ENCODE measurements at places on chromosomes 4 and X.

- no peak for DNase-seq
These were observed 114.6 kb upstream of the CBR4 start for GRCh38 chr4:169124661-169125060.

DNA sequence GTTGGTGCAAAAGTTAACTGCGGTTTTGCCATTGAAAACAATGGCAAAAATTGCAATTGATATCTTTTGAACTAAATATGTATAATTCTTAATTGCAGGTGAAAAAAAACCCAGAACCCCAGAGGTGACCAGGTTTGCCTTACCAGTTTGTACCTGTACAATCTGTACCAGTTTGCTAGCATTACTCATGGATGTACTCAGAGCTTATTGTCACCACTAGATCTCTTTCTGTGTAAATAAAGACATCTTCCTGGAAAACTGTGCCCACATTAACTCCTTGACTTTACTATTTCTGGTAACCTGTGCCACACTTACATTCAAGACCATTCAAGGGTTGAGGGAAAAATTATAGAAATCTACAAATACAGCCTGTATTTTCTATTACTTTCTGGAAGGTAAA, 139.7 kb downstream of the ELOVL6 start:
- DNase-seq, result no peak

- no peak for DNase-seq
These were observed 217.7 kb downstream of the NR3C2 start for GRCh38 chr4:148224476-148224875.

DNA sequence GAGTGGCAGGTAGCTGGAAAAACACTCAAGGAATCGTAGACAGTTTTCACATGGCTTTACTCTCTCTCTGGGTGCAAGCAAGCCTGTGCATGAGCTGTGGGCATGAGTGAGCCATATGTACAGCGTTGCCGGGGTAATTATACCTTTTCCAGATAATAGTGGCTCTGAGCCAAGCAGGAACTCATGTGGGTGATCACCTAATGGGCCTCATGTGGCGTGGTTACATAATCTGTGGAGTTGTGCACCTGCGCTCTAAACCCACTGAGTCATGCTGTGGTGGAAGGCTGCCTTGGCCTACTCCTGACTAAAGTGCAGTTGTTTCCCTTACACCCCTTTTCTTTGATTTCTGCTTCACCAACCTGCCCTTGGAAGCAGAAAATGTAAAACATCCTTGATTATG, 1564.5 kb upstream of the PCDH10 start:
- no peak for DNase-seq

DNA sequence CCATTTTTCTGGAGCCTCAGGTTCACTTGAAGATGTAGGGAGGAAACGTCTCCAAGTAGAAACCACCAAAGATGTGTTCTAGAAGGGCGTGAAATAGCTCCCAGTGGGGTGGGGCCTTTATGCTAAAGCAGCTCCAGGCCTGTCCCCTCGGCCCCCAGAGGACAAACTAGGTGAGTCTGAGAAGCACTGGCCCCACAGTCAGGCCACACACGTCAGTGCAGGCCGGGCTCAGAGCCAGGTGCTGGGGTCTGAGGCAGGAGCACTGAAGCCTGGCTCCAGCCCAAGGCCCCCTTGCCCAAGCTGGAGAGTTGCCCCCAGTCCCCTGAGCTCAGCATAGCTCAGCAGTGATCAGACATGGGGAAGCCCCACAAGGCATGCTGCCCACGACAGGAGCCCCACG, 95.4 kb upstream of the PSAPL1 start:
- DNase-seq, result no peak

DNA sequence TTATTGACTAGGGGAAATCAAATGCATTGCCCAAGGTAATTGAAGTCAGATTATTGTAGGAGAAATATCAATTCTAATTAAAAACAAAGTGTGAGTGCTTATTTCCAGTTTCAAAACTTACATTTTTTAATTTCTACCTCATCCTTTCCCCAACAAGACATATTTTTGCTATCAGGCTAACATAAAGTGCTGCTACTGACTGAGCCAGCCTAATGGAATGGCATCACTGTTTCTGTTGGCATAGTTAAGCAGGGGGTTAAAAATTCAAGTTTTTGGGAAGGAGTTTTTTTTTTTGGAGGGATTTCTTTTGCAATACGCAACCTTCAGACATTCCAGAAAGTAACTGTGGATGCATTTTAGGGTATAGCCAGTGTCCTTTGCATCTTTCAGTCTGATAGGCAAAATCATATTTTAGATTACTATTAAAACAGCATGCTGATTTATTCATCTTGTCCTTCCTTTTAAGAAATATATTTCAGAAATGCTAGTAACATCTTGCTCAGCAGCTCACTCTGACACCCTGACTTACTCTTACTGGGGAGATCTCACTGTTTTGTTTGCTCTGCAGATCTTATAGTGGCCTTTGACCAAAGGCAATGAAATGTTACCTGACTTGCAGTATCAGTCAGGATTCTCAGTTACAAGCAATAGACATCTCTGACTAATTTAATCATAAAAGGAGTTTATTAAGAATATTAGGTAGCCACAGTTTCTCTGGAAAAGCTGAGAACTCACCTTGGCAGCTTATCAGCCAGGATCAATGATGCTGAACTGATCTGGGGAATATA, 24.4 kb downstream of the GAB1 start:
- no peak for DNase-seq

DNA sequence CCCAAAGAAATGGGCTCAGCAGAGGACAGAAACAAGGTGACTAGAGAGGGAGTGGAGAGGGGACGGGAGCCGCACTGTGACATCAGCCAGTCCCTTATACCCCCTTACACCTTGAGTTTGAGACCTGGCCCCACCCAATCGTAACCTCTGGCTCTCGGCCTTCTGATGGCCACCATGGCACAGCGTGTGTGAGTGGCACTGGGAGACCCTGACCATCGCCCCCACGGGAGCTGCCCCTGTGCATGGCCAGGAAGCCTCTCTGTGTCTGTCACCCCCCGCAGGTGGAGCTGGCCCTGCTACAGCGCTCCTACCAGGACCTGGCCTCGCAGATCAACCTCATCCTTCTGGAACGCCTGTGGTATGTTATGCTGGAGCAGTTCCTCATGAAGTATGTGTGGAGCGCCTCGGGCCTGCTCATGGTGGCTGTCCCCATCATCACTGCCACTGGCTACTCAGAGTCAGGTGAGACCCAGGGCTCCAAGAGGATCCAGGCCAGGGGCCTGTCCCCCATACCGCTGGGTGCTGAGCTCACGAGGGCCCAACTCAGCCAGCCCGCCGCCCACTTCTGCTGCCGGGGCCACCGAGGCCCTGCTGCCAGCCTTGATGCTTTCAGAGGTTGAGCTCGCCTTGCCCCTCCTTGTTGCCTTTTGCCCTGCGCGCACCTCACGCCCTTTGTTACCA, 4.4 kb downstream of the ABCD1 start:
- no peak for DNase-seq

- DNase-seq, result no peak
These were observed 30.6 kb downstream of the RFC1 start for GRCh38 chr4:39335566-39335965.

- no peak for DNase-seq
These were observed 2.7 kb upstream of the SORCS2 start for GRCh38 chr4:7189475-7190277.

DNA sequence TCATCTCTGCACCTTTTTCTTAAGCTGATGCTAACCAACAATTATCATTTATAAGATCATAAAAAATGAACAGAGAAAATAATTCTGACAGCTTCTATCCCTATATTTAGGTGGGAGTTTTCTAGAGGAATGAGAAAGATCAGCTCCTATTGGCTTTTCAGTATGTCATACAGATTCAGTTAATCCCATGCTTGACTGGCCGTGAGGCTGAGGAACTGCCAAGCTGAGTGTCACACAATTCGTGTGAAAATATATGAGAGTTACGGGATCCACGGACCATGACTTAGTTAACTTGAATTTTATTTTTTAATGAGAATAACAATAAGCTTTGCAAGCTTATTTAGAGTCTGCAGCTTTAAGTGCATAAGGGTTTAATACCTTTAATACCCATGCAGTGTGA, 37.5 kb downstream of the PHEX start:
- DNase-seq, result no peak

DNA sequence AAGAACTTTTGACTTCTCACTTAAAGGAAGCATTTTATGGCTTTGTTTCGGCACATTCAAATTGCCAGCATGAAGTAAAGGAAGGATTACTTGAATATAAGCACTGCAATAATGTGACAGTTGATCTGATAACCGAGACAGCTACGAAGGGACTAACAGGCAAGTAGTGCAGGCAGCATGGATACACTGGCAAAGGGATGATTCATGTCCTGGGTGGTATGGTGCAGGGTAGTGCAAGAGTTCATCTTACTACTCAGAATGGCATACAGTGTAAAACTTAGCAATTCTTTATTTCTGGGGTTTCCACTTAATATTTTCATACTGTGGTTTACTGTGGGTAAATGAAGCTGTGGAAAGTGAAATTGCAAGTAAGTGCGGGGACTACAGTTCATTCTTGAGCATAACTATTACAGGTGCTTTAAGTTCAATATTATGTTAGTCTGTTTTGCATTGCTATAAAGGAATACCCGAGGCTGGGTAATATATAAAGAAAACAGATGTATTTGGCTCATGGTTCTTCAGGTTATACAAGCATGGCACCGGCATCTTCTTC, 611.8 kb downstream of the SPOCK3 start:
- no peak for DNase-seq

- DNase-seq, result no peak
These were observed 63.4 kb downstream of the CHRDL1 start for GRCh38 chrX:110732266-110732665.

- no peak for DNase-seq
These were observed 342.0 kb downstream of the GBA3 start for GRCh38 chr4:23034731-23035130.

- no peak for DNase-seq
These were observed 51.1 kb upstream of the TMEM33 start for GRCh38 chr4:41883988-41884734.

GRCh38 chrX:20229155-20229554, 37.6 kb downstream of the RPS6KA3 start:
- DNase-seq, result no peak

DNA sequence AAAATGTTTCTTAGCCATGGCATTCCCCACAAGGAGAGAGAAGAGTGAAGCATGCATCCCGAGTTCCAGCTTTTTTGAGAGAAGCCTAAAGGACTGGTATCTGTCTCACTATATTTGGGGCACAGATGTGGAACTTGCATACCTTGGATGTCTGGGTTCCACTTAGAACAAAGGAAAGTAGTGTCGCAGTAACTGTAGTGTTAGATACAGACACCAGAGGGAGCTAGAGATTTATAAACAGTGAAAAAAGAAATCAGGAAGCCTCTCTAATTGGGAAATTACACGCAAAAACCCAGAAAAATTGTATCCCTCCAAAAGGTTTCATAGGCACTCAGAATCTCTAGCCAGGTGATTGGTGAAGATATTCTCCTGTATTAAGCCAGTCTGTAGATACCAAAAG, 34.4 kb downstream of the AGTR2 start:
- no peak for DNase-seq

- no peak for DNase-seq
These were observed 1101.4 kb downstream of the ADGRL3 start for GRCh38 chr4:62301500-62301899.

DNA sequence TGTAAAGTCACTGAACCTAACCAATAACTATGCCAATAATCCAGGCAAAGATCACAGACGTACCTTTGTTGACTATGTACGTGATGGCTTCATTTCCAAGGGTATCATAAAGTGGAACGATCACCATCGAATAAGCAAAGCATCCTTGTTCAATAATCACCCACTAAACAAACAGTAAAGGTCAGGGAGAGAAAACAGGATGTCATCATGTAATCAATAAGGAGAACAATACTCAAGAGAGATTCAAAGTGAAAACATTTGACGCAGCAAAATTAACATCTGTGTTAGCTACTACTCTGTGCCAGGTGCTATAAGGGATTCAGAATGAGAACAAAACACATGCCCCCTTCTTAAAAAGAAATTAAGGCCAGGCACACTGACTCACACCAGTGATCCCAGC, 42.9 kb upstream of the CENPU start:
- no peak for DNase-seq

- DNase-seq, result no peak
These were observed 85.3 kb upstream of the TLL1 start for GRCh38 chr4:165787516-165788274.

- no peak for DNase-seq
These were observed 4.5 kb downstream of the PGRMC2 start for GRCh38 chr4:128283071-128283470.

DNA sequence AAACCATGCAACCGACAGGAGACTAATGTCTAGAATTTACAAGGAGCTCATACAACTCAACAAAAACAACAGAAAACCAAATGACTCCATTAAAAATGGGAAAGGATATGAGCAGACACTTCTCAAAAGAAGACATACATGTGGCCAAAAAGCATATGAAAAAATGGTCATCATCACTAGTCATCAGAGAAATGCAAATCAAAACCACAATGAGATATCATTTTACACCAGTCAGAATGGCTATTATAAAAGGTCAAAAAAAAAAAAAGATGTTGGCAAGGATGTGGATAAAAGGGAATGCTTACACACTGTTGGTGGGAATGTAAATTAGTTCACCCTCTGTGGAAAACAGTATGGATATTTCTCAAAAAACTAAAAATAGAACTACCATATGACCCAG, 50.5 kb upstream of the CHRDL1 start:
- DNase-seq, result no peak

DNA sequence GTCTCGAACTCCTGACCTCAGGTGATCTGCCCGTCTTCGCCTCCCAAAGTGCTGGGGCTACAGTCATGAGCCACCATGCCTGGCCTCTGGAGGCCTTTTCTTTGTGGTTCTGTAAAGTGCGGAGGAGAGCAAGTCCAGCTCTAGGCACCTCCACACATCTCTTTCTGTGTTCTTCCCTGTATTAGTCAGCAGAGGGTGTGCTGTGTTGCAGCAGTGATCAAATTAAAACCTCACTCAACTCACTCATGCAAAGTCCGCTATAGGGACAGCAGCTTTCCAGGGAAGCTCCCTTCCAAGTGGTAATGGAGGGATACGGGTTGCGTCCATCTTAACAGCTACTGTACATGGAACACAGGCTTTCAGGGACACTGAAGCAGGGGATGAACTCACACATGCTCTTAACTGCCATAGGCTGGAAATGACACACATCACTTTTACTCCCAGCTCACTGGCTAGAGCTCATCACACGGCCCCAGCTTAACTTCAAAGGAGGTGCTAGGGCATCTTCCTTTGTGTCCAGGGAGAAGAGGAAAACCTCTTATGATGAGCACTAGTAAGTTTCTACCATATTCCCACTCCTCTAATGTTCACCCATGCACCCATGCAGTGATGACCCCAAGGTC, 36.0 kb upstream of the CCNG2 start:
- no peak for DNase-seq

DNA sequence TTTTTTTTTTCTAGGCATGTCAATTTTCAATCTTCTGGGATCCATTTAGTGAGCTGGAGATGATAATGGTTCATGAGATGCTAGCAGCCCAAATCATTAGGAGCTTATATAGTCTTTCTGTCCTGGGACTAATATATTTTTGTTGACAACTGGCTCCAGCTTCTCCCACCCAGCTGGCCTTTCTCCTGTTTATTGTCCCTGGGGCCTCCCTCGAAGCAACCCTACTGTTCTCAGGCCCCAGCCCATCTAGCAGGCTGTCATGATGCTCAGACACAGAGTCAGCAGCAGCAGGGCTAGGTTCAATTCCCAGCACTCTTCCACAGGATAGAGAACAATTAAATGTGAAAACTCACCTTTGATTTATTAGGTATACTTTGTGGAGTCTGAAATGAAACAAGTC, 127.6 kb upstream of the MID1 start:
- no peak for DNase-seq

Measured in nucleus accumbens (tissue), 56 donors.